ENCODE measurements at places on chromosomes 3 and 15.

DNA sequence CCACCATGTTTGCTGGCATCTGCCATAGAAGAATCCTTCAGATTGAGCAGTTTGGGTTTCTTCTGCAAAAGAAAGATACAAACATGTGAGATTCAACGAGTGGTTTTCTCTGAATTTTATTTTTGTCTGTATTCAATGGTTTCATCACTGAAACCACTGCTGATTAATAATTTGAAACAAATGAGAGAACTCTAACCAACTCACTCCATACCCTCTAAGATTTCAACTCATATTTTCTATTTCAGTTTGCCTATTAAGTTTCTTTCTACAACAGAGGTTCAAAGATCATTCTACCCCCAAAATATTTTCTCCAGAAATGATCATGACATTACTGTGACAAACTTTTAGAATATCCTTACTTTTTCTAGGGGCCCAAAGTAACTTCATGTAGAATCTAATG, 38.7 kb upstream of the MAN2C1 start:
- DNase-seq: no peak

DNA sequence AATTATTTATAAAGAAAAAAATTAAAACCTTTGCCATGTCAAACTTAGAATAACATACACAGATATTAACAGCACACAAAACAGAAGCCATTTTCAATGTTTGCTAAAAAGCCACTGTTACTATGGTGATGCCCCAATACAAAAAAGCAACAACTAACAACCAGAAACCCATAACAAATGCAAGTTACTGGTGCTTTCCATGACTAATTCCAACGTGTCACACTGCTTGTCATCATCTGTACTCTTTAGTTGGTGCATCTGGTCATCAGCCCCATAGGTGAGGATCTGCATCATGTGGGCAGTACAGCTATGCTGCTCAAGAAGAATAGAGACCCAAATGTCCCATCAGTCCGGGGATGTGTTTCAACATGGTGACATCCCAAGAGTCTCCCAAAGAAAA, 52.8 kb downstream of the ATP8B4 start:
- DNase-seq: peak; percentile 27

DNA sequence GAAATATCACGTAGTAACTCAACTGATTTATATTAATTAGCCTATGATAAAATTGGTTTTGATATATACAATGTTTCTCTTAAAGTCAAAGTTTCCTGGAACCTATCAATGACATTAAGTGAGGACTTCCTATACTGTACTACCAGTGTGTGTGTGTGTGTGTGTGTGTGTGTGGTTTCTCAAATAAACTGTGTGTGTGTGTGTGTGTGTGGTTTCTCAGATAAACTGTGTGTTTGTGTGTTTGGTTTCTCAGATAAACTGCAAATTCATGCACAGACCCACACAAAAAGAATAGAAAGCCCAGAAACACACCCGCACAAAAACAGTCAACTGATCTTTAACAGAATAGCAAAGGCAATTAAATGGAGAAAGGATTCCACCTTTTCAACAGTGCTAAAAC, 14.5 kb upstream of the WDR5B start:
- DNase-seq: no peak

GRCh38 chr15:81332326-81332725, 8.4 kb upstream of the STARD5 start:
- DNase-seq: no peak

- no peak for DNase-seq
These were observed 75.5 kb downstream of the MRPL46 start for GRCh38 chr15:88391700-88392099.

DNA sequence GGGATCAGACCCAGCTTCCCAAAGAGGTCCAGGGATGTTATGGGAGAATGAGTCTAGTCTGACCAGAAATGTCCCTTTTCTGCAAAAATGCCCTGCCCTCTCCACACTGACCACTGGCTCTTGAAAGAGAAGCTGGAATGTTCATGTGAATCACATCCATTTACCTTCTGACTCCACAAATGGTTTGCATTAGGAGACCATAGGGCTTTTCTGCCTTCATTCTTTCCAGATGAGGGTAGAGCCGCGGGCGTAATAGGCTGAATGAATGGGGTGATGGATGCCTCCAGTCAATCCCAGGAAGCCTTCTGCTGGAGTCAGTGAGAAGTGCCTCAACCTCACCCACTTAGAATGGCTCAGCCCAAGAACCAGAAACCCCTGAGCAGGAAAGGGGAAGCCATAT, 47.2 kb upstream of the IREB2 start:
- DNase-seq: no peak

GRCh38 chr3:195838714-195839113, 27.0 kb upstream of the MUC4 start:
- DNase-seq: no peak

DNA sequence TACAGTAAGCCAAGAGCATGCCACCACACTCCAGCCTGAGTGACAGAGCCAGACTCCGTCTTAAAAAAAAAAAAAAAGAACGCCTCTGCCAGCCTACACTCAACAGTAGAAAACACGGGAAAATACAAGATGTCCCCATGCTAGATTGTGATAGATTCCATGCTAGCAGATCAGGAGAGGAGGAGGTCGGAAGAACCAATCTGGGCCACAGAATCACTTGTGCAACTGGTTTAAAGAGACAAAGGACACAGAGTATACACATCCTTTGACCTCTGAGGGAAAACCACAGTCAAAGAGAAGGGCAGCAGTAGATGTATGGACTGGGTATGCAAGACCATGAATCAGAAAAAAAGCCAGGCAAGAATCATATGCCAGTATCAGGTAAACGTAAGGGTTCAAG, 15.9 kb downstream of the TBL1XR1 start:
- DNase-seq: no peak

GRCh38 chr15:81161160-81161673, 27.1 kb downstream of the CFAP161 start:
- DNase-seq: no peak

DNA sequence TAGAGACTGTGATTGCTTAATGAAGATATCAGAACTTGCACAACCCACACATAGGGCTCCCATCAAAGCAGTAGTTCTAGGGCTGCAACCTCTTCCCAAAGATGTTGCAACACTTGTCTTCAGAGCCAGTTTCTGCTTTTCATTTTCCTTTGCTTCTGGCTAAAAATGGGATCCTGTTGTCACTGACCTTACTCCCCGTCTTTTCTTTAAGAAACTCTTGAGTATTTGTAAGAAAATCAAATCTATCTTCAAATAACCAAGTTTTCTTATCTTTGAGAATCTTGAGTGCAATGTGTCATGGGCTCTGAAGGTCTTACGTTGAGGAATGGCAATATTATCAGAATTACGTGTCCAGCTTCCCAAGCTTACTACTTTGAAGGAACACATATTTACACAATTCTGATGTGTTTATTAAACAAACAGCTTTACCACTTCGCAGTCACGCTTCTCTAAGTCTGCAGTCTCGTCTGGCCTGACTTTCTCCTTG, 24.1 kb downstream of the CACNA1D start:
- DNase-seq: no peak

- DNase-seq: no peak
These were observed 18.8 kb downstream of the ATG7 start for GRCh38 chr3:11290743-11291680.

DNA sequence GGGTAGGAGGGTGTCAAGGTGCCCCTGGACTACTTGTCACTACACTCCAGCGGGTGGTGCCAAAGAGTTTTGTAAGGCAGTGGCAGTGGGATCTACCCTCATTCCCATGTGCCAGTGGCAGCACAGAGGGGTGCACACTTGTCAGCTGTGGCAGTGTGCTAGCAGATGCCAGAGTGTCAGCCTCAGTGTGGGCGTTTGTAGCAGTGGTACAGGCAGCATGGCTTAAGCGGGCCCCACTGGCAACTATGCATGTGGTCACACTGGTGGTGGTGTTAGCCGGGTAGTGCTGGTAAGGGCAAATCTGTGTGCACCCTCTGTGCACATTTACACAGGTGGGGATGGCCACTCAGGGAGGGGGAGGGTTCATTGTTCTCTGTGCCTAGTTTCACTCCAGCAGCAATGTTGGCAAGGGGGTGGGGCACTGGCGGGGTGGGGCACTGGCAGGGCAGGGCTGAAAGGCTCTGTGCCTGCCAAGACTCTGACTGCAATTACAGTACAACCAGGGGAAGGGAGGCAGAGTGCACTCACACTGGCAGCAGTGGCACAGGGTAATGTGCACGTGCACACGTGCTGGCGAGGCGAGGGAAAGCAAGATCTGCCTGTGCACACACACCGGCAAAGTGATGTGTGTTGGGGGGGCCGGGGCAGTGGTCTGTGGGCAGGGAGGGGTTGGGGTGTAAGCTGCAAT, 31.8 kb downstream of the MYO9A start:
- DNase-seq: no peak

- no peak for DNase-seq
These were observed 28.8 kb downstream of the ETFA start for GRCh38 chr15:76282465-76282864.

- no peak for DNase-seq
These were observed 616.9 kb downstream of the ZIC1 start for GRCh38 chr3:148026009-148026588.

- no peak for DNase-seq
These were observed 84.7 kb downstream of the SEC22A start for GRCh38 chr3:123286308-123287023.

DNA sequence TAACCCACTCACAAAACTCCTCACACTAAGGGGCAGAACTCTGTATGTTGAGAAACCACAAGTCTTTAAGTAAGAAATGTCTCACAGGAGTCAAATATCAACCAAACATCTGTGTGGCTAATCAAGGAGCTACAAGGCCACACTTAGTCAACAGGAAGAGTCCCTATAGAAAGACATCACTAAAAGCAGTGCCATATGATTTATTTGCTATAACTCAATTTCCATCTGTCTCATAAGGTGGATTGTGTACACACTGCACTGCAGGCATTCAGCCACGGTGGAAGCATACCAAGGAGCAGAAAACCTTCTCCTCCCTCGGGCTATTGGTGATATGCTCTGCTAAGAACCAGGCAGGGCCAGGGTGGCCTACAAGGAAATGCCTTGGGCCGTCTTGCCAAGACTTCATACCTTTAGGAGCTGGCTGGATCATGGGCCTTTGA, 197.6 kb upstream of the CFAP20DC start:
- DNase-seq: no peak

DNA sequence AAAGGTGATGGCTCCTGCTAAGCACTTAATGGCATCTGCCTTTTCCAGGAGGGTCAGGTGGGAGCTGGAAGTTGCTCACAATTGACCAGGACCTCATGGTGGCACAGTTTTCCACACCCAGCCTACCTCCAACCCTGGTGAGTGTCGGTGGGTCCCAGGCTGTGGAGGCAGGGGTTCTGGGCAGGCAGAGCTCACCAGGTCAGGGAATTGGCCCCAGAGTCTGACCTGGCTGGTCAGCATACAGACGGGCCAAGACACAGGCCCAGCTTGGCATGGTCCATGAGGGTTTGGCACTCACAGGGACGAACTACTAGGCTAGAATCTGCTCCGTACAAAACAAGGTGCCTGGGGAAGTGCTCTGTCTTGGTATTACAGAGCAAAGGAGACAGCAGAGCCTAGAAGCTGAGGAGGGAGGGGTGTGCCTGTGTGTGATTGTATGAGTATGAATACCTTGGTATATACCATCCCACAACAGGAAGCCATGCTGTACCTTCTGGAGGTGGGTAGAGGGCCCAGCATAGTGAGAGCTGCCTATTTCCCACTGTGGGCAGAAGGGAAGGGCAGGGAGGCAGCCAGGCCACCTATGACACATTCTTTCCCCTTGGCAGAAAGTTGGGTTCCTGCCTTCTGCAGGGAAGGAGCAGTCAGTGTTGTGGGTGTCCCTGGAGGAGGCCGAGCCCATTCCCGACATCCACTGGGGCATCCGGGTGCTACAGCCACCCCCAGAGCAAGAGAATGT, 6.5 kb downstream of the APEH start:
- no peak for DNase-seq

DNA sequence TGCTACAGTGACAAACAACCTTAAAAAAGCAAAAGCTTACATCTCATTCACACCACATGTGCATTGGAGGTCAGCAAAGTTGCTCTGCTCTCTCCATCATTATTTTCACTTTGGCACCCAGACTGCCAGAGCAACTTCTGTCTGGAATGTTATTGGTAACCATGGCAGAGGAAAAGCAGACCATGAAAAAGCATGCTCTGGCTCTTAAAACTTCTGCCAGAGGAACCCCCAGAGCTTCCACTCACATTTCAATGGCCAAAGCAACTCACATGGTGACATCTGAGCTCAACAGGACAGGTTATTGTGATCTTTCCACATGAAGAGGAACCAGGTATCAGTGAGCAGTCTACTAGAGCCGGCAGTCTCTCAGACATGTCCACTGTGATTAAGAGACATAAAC, 21.9 kb upstream of the FRMD5 start:
- no peak for DNase-seq

DNA sequence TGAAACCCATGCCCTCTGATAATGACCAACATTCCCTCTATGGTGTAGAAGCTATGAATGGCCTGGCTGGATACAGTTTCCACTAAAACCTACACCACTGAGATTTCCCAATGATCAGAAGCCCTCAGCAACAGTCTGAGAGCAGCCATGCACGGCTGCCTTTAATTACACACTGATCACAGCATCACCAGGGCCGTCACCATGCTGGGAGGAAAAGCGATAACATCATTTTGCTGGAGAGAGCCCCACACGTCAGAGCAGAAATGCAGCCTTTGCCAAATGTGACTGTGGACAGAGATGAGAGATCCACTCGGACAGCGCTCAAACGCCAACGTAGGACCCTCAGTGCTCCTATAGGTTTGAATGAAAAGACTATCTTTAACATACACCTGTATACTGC, 135.0 kb downstream of the XXYLT1 start:
- no peak for DNase-seq

DNA sequence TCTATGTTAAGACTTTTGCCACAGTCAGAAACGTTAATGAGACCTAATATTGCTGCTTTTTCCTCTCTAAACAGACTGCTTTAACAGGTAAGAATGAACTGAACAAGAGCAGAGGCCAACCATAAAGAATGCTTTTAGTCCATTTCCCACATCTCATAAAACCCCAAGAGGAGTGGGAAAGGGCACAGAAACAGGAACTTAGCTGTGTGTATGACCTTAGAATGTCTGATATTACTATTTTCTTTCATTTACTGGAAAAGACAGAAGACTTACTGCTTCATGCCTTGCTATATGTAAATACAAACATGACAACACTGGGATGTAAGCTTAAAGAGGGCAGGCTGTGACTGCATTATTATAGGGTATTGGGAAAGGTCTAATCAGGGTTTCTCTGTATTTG, 115.0 kb downstream of the ISL2 start:
- no peak for DNase-seq

DNA sequence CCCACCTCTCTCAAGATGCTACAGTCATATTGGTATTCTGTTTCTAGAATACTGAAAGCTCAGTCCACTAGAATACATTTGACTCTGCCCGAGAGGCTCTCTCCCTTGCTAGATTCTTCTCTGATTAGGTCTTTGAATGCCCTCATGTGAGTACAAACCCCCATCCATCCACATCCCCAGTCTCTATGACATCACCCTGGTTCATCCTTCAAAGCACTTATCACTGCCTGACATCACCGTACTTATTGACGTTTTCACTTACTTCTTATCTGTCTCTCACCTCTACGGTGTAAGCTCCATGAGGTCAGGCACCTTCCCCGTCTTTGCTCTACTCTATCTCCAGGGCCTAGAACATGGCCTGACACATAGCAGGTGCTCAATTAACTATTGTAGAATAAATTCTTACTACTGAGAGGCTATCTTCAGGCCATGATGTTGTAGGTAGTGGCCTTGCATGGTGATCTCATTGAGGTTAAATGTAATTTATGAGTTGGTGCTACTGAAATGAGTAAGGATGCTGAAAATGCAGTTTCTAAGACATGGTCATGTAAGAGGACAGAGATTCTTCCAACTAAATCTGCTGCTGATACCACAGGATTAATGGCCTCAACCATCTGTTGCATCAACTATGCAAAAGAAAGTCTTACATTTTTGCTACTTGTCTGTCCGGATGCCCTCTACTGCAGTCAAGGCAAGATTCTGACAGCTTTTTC, 26.8 kb downstream of the EOGT start:
- DNase-seq: no peak

Measured in activated CD4-positive, alpha-beta T cell treated with anti-CD3 and anti-CD28 coated beads, Interleukin-2, amount 50 U/mL, for 24 hours (primary cell).